ENCODE measurements at places on chromosomes 1 and 21. TPM values are rescaled to one million over a fixed set of nuclear protein-coding genes. Genes with fewer than 3 reads are reported as not detected.

The OR10J1 gene
- not detected for total RNA-seq

The PTPRC gene
- not detected for total RNA-seq

The PLCH2 gene
- total RNA-seq, result not detected

The FAM89A gene
- 86.2 TPM for total RNA-seq

The ADAM30 gene
- not detected for total RNA-seq

Data from glomerular endothelial cell (primary cell).